ENCODE measurements at places on chromosomes 2 and 18. TPM values are rescaled to one million over a fixed set of nuclear protein-coding genes. Genes with fewer than 3 reads are reported as not detected.

DNAJB2 gene
- total RNA-seq, result 24.5 TPM

POTEJ gene
- total RNA-seq, result 0.65 TPM

KIF5C gene
- 0.29 TPM for total RNA-seq

CFC1B gene
- total RNA-seq, result not detected
